Heart right ventricle (tissue), 16 donors: ENCODE measurements at places on chromosomes 5 and 9. TPM values are rescaled to one million over a fixed set of nuclear protein-coding genes. Genes with fewer than 3 reads are reported as not detected.

IQGAP2 gene
- 3.7 TPM for total RNA-seq

CDO1 gene
- 3.1 TPM for total RNA-seq

SERF1B gene
- 27.8 TPM for total RNA-seq

SPATA31A3 gene
- not detected for total RNA-seq

HMMR gene
- 1.2 TPM for total RNA-seq

HRCT1 gene
- total RNA-seq, result 4.7 TPM

RPL7A gene
- total RNA-seq, result 924 TPM

ENHO gene
- total RNA-seq, result 0.64 TPM

MCTP1 gene
- total RNA-seq, result 11.2 TPM

PDCD1LG2 gene
- total RNA-seq, result 1.1 TPM

TPPP gene
- 11.7 TPM for total RNA-seq

ITK gene
- total RNA-seq, result 0.81 TPM

- DNase-seq, result no peak
These were observed at the start of gene HMMR for GRCh38 chr5:163460562-163461171. Gene HMMR (plus strand): TSS chr5:163460632. CDS start chr5:163460693, 61 bp downstream.

DNA sequence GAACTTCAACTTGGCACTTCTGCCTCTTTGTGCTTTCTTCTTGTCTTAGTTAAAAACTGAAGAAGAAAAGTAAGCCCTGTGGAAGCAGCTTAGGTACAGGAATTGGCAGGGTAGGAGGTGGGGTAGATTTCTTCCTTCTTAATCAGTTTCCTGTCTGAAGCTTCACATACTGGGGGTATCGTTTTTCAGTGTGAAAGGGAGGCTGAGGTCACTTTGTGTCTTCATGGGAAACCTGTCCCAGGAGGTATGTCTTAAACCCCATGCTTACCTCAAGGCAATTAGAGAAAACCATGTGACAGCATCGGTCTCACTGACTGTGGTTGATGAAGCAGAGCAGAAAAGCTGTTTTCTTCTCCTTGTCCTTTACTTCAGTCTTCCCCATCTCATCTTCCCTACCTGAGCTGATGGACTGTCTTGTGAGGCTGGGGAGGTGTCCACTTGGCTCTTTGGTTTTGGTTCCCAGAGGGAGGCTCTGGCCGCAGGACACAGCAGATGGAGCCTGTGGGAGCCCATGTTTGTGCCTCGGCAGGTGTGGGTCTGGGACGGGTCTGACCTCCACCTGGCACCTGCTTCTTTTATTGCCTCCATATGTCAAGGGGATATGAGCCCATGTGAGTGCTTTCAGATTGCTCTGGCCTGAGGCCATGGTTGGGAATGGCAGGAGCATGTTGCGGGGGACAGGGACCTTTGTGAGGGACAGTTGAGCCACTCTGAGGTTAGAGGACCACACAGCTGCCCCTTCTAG, 47.0 kb downstream of the SH3GL2 start:
- DNase-seq, result no peak

DNA sequence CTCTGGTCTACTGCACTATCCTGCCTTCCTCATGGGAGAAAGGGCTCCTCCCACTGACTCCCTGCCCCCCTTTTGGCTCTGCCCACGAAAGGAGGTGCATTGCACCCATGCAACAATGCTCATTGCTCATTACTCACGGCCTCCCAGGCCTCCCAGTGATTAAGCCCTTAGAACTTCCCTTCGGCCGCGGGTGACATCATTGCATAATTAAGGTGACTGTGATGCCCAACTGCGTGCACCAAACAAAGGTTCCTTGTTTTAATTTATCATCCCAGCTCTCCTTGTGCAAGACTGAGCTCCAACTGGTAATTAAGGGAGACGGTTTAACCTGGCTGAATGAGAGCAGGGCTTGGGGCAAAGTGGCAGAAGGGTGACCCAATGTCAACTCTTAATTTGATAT, 180.4 kb downstream of the GAS1 start:
- no peak for DNase-seq

DNA sequence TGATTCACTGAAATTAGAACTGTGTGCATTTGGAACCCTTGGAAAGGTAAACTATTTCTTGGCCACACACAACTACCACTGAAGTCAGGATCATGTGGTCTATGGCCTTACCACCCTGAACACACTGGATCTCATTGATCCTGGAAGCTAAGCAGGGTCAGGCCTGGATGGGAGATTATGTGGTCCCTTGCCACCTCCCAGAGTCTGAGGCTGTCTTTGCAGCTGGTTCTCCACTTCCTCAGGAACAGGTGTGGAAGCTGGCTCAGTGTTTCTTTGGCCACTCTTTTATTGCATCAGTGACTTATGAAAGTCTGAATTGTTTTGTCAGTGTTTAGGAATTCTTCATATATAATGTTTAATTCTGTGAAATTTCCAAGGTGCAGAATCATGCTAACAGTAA, 89.2 kb downstream of the TEK start:
- DNase-seq, result no peak

GRCh38 chr9:33860200-33860871, 43.4 kb downstream of the UBE2R2 start:
- DNase-seq, result no peak

GRCh38 chr9:6973762-6974161, 216.0 kb downstream of the KDM4C start:
- no peak for DNase-seq

DNA sequence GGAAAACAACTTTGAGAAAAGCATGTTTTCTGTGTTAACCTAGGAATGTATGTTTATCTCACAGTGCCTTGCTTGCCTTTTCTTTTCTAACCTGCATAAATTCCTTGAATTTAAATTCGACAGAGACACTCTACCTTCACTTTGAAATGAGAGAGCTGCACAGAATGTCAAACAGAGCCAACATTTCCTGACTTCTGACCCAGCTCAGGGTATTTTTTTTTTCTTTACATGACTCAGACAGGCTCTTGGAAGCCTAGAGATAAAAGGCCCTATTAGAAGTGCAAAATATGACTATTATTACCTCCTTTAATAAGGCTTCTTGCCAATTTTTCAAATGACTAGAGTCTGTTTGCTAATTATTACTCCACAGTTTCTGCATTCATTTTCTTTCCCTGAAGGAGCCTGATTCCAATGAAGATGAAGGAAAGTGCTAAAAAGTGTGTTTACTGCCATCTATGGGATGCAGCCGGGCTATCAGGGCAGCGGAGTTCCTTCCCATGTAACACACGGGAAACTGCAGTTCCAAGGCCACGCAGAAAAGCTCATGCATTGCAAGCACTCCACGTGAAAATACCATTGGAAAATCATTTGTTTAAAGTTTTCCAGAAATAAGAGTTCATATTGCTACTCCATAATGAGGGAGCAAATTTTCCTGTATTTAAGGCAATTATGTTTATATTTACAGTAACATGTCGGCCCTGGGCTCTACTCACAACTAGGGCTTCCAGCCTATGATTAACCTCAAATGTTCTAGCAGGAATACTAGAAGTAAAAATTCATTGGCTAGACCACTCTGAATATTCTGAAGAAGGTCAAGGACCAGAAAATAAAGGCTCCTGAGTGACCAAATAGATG, 485.6 kb downstream of the ZSWIM6 start:
- peak; percentile 29 for DNase-seq

DNA sequence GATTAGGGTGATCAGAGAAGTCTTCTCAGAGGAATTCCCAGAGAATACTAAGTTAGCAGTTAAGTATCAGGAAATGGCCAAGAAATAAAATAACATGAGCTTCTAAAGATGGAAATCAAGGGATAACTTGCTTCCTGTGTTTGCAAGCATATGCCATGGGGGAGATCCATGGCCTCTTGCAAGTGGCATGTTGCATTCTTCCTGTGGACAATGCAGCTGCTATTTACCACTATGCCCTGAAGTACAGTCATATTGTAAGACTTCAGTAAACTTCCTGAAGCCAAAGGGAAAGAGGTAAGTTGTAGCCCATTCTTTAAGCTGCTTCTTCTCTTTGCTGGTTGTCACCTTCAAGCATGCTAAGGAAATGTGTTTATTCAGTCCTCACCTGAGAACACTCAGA, 154.7 kb upstream of the RUSC2 start:
- no peak for DNase-seq

DNA sequence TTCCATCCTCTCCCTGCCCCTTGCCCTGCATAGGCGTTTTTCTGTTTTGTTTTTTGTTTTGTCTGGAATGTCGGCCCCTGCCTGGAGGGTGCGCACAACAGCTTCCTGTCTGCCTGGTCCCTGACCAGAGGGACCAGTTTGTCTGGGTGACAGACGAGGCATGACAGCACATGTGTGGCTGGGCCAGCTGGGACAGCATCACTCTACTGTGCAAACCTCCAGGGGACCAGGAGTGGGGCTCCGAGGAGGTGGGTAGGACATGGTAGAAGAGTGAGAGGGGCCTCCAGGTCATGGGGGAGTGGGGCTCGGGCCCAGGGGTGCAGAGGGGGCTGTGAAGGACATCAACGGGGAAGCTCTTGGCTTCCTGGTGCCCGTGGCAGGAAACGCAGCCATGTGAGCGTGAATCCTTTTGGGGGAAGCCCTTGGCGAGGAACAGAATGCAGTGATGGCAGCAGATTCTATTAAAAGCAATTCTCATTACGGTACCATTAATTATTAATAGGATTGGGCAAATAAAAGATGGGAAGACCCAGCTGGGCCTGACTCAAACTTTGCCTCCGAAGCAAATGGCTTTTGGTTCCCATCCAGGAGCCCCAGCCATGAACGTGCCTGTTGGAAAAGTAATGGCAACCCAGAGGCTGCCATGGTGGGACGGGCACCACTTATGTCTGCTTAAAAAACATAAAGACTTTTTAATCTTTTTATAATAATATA, 184.4 kb upstream of the IER5L start:
- no peak for DNase-seq

- DNase-seq, result peak; percentile 12
These were observed 24.5 kb downstream of the LECT2 start for GRCh38 chr5:135930029-135930948.

DNA sequence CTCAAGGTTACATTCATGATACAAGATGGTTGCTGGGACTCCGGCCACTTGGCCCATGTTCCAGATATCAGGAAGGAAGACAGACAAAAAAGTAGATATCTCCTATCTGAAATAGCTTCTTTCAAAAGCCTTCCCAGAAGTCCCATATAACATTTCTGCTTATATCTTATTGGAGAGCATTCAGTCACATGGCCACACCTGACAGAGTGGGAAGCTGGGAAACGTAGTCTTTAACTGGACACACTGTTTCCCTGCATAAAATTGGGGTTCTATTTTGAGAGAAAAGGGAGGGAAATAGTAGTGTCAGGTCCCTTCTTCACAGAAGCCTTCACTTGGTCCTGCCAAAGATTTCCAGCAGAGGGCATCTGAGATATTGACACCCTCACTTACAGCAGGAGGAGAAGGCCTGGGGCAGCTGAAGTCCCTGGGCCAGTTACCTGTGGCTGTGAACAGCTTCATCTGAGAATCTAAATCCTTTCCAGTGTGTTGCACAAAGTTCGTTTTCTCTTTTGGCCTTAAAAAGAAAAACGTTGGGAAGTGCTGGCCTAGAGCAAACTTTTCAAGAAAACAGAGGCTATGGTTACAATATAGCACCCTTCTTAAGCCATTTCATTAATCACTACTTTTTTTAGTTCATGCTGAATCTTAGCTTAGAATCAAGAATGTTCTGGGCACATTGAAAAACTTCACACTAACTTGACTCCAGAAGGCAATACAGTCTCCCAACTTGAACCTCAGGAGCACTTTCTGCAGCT, 33.5 kb downstream of the SPEF2 start:
- no peak for DNase-seq

GRCh38 chr9:15873573-15874177, 320.8 kb downstream of the CCDC171 start:
- DNase-seq, result no peak

GRCh38 chr5:36392186-36392585, 90.5 kb upstream of the RANBP3L start:
- DNase-seq, result no peak

- no peak for DNase-seq
These were observed 73.2 kb downstream of the SNCAIP start for GRCh38 chr5:122385286-122385685.

DNA sequence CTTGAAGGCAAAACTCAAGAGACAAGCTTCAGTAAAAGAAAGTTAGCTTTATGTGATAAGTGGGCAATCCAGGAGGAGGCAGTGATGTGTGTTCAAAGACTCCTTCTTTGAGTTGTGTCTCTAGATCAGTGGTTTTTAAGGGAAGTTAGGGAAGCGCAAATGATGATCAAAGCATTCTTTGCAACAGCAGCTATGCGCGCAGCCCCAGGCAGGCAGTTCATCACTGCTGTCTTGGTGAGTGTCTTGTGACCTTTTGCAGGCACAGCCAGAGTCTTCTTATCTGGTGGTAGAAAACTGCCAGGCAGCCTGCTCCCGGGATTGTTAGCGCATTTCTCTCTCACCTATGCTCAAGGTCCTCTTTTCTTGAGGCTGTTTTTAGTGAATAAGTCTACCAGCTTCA, 40.3 kb upstream of the CLK4 start:
- no peak for DNase-seq

GRCh38 chr9:127714020-127714750, 1.3 kb downstream of the PTRH1 start:
- DNase-seq, result no peak

- DNase-seq, result no peak
These were observed 279.2 kb downstream of the NSG2 start for GRCh38 chr5:174324680-174325079.
